ENCODE measurements at places on chromosomes 7 and 10. TPM values are rescaled to one million over a fixed set of nuclear protein-coding genes. Genes with fewer than 3 reads are reported as not detected.

DNA sequence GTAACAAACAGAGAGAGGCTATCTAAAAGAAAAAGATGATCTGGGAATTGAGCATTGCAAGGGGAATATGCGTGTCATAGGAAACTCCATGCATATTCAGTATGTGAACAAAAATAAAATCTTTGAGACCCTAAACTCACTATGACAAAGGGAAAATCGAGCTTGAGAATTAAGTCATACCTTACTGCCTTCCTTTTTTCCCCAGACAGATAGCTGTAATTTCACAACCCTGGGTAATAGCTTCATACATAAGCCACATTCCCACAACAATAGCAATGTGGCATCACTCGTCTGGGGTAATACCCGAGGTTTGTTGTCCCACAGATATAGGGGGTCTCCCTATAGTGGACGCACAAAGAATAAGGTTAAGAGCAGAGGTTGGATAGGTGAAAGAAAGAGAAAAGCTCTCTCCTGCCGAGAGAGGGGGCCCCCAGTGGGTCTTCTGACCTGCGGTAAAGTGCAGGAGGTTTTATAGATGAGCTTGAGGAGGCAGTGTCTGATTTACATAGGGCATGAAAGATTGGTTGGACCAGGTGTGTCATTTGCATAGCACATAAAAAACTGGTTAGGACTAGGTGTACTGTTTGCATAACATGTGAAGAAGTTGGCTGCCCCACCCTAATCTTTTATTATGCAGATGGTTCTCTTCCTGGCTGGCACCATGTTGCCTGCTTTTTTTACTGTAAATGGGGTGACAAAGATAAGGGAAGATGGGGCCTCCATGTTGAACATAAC, 11.6 kb downstream of the CYP3A43 start:
- no peak for DNase-seq

DNA sequence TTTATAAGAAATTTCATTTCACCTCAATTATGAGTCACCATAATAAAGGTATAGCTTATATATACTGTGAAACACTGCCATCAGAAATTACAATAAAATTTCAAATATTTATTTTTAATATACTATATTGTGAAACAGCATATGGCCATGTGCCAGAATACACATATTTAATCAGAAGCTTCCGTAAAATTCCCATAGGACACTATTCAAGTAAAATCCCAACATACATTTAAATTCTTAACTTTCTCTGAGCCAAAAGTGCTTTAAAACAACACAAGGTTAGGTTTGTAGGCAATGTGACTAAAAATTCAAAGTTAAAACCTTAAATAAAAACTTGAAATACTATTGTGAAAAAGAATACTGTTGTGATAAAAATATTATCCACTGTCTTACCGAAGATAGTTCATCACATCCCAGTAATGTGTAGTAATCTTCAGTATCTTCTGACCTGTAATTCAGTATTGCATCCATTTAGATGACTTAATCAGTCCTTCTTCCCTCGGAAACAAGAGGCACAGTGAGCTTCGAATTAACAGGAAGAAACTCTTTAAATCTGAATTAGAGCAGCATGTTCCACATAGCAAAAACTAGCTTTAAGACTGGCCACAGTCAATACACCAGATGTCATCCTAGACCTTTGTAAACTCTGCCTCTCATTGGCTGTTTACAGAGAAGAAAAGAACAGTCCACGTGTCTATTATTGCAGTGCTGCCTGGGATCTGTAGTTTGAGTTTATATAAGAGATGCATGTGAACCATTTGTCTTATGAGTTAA, at the start of gene DNAJC12:
Gene DNAJC12 (minus strand): TSS at position 648 of the 774 bp plus-strand sequence. CDS start 177 bp downstream, at position 471.
- DNase-seq: peak; percentile 82

GRCh38 chr7:2785071-2785500, 59.0 kb downstream of the GNA12 start:
- DNase-seq: peak; percentile 63

- DNase-seq: no peak
These were observed 96.6 kb downstream of the SNX10 start for GRCh38 chr7:26388256-26388655.

- DNase-seq: no peak
These were observed at the start of gene SSC4D for GRCh38 chr7:76409537-76409936. SSC4D (minus strand) TSS chr7:76409697; CDS start chr7:76404439, 5,258 bp downstream.

GRCh38 chr7:2997014-2997413, 46.7 kb downstream of the CARD11 start:
- DNase-seq: no peak

ASIC3 gene
- 0.70 TPM for polyA plus RNA-seq

OR2A5 gene
- not detected for polyA plus RNA-seq
